ENCODE measurements at places on chromosomes 12 and 14. TPM values are rescaled to one million over a fixed set of nuclear protein-coding genes. Genes with fewer than 3 reads are reported as not detected.

GRCh38 chr14:64200170-64200569 lies 94.0 kb downstream of the ESR2 start:
- DNase-seq: no peak

- no peak for DNase-seq
Observed at GRCh38 chr12:58540480-58541299, 379.6 kb downstream of the LRIG3 start.

DNA sequence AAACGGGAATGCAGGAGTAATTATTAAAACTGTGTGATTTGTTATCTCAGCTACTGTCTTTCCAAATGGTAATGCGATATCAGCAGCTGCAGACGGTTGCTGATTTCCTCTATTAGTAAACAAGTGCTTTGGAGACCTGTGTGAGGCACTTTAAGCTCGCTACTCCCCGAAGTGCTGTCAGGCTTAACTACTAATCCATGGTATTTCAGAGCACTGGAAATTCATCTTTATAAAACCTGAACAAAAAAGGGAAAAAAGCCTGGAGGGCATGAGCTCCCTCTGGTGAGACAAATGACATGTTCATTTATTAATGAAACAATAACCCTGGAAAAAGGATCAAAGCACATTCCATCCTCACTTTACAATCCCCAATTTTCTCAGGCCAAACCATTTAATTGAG lies 143.6 kb upstream of the OTX2 start:
- DNase-seq: no peak

GRCh38 chr12:109542014-109542413 lies 31.3 kb downstream of the MMAB start:
- no peak for DNase-seq

DNA sequence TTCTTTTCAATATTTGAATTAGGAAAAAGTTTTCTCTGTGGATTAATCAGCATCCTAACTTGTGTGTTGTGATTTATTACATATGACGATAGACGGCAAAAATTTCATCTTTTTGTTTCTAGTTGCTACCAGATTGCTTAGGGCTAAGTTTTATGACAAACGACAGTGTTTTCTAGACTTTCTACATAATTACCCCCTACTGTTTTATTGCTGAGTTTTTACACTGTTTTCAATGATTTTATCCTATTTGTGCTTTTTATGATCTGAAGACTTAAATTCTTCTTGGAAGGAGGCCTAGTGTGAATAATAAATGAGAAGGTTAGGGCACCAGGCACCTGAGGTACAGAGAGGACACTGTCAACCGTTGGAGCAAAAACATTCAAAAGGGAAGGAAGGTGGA lies 88.1 kb downstream of the TXNDC16 start:
- no peak for DNase-seq

GRCh38 chr12:43097471-43097870 lies 454.5 kb downstream of the ADAMTS20 start:
- no peak for DNase-seq

- no peak for DNase-seq
Observed at GRCh38 chr12:112590281-112590680, 171.5 kb downstream of the PTPN11 start.

DNA sequence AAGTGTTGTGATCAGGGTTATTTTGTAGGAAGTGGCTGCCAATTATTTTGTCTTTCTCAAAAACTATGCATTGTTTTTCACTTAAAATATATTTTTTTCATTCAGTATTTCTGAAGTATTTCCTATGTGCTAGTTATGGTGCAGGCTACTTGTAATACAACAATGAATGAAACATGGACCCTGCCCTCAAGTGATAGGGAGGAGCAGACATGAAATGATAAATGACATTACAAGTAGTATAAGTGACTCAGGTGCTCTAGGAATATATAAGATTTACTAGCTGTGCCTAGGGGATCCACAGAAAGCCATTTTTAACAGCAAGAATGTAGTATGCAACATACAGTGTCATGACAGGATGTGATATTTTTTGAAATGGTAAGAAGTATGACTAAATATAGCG lies 65.3 kb downstream of the TTLL5 start:
- no peak for DNase-seq

GRCh38 chr12:18696971-18697602 lies 40.7 kb downstream of the PLCZ1 start:
- peak; percentile 25 for DNase-seq

GRCh38 chr12:75728826-75729225 lies 217.4 kb upstream of the KRR1 start:
- DNase-seq: no peak

The NFE2 gene
- polyA plus RNA-seq: 229 TPM

The CLEC14A gene
- not detected for polyA plus RNA-seq

The FLVCR2 gene
- polyA plus RNA-seq: not detected

The UBR7 gene
- polyA plus RNA-seq: 31.6 TPM

The MORN3 gene
- 0.12 TPM for polyA plus RNA-seq

The CCND2 gene
- 33.2 TPM for polyA plus RNA-seq
